ENCODE measurements at places on chromosomes 13 and 19.

- ATAC-seq = peak; percentile 31
Observed at GRCh38 chr19:47093254-47093653, 20.3 kb downstream of the ZC3H4 start.

DNA sequence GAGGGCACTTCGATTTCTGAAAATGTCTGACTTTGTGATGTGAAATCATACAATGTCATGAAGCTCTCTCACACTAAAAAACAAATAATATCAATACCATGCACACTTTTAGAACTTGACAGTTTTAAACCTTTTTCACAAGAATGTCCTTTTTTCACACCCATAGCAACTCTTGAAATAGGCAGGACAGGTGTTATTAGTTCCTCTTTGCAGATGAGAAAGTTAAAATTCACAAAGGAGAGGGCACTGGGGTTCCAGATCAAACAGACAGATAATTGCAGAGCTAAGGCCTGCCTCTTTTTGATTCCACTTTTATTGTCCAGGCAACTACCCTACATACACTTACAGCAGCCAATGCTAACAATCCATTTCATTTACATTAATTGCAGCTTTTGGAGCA is 142.8 kb downstream of the KLF12 start:
- no peak for ATAC-seq

GRCh38 chr19:33280351-33280921 is 21.9 kb downstream of the CEBPA start:
- ATAC-seq = peak; percentile 97

DNA sequence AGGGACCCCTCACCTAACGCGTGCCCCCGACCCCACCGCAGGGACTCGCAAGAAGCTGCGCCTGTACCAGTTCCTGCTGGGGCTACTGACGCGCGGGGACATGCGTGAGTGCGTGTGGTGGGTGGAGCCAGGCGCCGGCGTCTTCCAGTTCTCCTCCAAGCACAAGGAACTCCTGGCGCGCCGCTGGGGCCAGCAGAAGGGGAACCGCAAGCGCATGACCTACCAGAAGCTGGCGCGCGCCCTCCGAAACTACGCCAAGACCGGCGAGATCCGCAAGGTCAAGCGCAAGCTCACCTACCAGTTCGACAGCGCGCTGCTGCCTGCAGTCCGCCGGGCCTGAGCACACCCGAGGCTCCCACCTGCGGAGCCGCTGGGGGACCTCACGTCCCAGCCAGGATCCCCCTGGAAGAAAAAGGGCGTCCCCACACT is 4.7 kb upstream of the MYBPC2 start:
- ATAC-seq = no peak

DNA sequence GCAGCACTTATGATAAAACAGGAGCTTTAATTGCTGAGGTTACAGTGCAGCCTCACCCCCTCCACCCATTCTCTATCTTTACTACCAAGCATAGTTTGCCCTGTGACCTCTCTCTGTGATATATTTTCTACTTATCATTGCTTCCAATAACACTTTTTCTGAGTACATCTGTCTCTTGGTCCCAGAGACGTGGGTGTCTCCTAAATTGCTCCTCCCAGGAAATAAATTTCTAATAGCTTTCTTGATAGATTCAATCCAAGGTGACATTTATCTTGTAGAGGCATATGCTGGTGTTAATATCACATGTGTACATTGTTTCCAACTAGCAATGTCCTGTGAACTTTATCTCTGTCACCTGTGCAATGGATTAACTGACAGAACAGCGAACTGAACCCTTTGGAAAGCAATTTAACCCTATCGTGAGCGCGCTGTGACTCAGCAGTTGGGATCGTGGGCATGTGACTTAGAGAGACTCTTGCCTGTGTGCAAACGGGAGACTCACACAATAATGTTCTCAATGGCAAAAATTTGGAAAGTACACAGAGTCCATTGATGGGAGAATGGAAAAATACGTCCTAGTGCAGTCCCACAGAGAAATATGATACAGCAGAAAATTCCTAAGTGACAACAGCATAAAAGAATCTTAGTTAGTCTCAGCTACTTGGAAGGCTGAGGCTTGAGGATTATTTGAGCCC is 7.0 kb upstream of the MAP2K2 start:
- no peak for ATAC-seq

- no peak for ATAC-seq
Observed at GRCh38 chr19:5055457-5055776, 86.5 kb downstream of the KDM4B start.

DNA sequence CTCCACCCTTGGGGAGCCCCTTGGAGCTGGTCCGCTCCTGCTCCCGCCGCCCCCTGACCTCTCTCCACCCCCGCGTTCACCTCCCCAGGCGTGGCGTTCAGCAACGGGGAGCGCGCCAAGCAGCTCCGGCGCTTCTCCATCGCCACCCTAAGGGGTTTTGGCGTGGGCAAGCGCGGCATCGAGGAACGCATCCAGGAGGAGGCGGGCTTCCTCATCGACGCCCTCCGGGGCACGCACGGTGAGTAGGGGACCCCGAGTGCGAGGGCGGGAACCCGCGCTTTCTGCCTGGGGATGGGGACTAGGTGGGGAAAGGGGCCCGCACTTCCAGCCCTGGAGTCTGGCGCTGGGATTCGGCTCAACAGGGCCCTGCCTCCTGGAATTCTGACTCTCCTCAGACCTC is 1.7 kb downstream of the CYP2A13 start:
- no peak for ATAC-seq

DNA sequence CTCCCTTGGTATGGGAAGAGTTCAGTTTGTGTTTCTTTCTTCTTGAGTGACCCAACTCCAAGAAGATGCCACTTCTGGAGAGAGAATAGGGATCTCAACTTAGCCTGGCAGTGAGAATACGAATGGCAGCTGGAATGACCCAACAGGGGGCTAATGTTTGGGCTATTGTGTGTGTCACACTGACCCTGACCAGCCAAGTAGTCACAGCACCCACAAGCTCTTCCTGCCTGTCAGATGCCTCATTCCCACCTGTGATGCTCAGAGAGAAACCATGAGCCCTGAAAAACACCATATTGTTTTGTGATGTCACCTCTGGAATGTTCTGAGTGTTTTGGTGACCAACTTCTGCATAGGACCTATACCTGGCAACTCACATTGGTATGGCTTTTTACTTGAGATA is at the start of gene CBY2:
Gene CBY2 (plus strand): TSS at position 233 of the 400 bp plus-strand sequence. CDS start 71 bp downstream, at position 304.
- peak; percentile 61 for ATAC-seq

GRCh38 chr19:44949550-44949949 is 3.7 kb downstream of the APOC2 start:
- no peak for ATAC-seq

DNA sequence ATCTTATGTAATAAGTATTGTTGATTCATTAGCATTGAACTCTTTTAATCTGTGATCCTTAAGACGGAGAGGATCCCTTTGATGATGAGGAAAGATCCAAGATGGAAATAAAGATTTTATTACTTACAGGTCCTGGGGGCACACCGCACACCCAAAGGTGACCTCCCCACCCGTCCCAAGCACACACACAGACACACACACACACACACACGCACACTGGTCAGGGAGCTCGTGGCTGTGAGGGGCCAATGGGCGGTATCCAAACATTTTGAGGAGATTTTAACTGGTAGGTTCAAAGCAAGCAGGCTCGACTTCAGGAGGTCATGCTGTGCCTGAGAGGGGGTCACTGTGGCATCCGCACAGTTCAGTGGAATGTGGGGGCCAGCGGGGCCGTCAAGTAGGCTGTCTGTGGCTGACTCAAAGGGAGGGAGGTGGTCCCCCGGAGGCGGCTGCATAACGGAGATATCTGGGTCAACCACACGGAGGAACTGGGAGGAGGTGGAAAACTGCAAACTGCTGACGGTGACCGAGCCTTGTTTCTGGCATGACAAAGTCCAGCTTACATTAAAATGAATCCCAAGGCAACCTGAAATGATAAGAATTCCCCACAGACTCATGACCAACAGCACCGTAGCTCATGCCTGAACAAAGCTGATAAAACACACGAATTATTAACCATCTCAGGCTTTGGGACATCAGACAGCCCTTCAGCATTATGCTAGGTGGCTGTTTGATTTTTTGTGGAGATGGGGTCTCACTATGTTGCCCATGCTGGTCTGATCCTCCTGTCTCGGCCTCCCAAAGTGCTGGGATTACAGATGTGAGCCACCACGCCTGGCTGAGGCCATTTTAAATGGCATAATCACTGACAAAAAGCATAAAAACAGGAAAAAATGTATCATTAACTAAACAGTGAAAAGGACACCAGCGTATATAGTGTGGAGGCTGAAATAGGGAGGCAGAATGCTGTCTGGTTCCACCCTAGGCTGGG is 20.9 kb upstream of the SIGLEC11 start:
- no peak for ATAC-seq

DNA sequence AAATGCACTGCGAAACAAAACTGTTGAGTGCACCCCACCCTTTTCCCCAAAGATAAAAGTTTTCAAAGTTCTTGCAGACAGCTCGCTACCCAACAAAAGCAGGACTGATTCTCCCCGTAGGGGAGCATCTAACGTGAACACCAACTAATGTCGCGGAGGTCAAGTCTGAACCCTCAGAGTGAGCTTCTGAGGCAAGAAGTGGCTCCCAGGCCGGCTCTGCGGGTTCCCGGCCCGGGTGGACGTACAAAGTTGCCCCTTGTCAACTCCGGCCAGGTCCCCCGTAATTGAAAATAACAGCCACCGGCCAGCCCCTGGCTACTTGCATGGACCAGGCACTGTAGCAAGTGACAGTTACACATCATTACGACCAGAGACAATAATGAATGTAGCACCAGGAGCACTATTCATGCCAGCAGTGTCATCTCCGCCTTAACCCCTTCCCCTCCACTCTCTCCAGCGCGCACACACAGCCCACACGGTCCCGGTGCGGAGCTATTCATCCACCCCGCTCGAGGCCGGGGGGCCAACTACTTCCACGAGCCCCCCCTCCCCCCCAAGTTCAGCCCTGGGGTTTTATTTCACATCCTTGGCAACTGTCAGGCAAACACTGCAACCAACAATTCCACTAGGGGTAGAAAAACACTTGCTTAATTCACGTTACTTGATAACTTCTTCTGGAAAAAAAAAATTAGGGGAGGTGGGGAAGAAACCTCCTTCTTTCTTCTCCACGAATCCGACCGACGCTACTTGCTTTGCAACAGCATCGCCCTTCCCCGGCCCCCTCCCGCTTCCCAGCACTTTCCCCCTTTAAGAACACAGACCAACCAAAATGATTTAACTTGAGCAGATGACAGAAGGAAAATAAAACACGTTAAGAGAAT is 1.2 kb downstream of the KLF12 start:
- ATAC-seq = peak; percentile 13

- ATAC-seq = no peak
Observed at GRCh38 chr13:112703449-112704284, 13.8 kb downstream of the ATP11A start.

- no peak for ATAC-seq
Observed at GRCh38 chr19:23393121-23393520, 2.1 kb downstream of the ZNF91 start.
